ENCODE measurements at places on chromosomes 6 and 20.

- no peak for DNase-seq
Observed at GRCh38 chr20:62702895-62703852, 5.5 kb upstream of the NTSR1 start.

DNA sequence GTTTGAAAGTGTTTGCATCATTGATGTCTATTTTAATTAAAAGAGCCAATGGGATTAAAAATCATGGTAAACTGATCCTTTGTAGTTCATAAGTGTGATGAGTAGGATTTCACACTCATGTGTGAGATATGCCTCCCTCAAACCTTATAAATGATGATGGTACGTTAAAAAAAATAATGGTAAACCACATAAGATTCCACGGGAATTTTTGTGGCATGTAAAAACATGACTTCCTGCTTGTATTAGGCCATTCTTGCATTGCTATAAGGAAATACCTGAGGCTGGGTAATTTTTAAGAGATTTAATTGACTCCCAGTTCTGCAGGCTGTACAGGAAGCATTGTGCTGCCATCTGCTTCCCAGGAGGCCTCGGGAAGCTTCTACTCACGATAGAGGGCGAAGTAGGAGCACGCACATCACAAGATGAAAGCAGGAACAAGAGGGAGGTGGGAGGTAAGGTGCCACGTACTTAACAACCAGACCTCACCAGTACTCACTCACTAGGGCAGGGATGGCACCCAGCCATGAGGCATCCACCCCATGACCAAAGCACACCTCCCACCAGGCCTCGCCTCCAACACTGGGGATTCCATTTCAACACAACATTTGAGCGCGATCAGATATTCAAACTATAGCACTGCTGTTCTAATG, 187.6 kb upstream of the QKI start:
- DNase-seq, result no peak

DNA sequence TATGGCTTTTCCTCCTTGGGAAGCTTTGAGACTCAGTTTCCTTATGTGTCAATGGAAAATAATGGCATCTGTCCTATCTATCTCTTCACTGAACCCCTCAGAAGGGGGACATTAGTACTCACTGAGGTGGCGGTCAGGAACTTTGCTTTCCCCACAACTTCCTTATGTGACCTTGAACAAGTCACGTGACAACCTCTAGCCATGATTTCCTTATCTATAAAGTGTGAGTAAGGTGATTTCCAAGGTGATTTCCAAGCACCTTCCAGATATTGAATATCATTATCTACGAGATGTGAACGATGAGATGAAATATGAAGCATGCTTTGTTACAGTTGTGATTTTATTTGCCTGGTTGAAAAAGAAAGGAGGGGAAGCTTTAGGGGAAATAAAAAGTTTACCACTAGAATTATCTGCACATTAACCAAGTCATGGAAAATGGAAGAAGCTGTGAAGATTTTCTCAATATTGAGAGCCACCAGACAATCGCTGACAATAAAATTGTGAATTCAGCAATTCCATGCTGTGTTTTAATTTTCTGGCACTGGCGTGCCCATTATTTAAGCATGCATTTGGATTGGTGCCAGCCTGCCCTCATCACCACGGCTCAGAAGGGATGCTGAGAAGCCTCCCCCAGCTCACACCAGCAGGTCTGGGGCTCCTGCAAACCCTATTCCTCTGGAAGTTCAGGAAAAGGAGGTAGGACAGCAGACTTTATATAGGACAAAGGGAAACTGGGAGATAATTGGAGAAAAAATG, 255.3 kb downstream of the CD83 start:
- no peak for DNase-seq

- no peak for DNase-seq
Observed at GRCh38 chr6:88494401-88495140, 328.4 kb upstream of the CNR1 start.

- DNase-seq, result no peak
Observed at GRCh38 chr6:163173741-163174140, 240.8 kb upstream of the QKI start.

DNA sequence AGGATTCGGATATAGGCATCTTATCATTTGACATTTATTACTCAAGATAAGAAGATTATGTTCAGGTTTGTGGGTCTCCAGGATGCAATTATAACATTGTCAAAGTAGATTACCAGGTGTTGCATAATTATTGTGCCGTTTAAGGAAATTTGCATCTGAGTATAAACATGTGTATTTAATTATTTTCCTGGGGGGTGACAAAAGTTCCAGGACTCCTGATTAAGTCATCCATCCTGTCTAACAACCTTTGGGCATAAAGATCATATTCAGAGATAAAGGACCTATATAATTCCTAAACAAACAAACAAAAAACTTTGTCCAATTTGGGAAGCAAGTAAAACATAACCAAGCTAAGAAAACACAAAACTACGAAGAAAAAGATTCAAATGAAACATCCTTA, 3.3 kb upstream of the PPP1R14C start:
- no peak for DNase-seq

- peak; percentile 30 for DNase-seq
Observed at GRCh38 chr6:69894578-69895347, 28.4 kb downstream of the COL19A1 start.

DNA sequence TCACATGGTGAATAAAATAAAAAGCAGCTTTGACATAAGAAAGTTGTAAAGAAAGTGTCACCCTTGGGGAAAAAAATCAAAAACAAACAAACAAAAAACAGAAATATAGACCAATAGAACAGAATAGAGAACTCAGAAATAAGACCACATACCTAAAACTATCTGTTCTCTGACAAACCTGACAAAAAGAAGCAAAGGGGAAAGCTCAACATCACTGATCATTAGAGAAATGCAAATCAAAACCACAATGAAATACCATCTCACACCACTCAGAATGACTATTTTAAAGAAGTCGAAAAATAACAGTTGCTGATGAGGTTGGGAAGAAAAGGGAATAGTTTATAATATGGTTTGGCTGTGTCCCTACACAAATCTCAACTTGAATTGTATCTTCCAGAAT, 159.1 kb downstream of the TINAG start:
- DNase-seq, result no peak

- DNase-seq, result no peak
Observed at GRCh38 chr6:53189554-53189953, 40.9 kb upstream of the GCM1 start.

- DNase-seq, result no peak
Observed at GRCh38 chr6:9332241-9332780, 897.0 kb upstream of the SLC35B3 start.

GRCh38 chr6:16690608-16691142, 70.6 kb downstream of the ATXN1 start:
- DNase-seq, result no peak

DNA sequence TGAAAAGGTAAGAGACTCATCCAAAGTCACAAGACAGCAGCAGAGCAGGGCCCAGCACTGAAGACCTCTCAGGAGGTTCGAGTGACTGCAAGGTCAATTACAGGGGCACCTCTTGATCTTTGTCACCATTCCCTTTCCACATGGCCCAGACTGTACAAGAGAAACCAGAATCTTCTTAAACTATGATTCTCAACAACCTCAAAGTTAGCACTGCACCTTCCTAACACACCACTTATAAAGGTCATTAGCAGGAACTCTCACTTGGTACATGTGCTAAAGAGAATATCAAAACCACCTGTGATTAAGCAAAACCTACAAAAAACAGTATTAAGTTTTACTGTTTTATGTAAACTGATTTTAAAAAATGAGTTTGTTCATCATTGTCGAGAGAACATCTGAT, 70.2 kb downstream of the DTNBP1 start:
- DNase-seq, result no peak

DNA sequence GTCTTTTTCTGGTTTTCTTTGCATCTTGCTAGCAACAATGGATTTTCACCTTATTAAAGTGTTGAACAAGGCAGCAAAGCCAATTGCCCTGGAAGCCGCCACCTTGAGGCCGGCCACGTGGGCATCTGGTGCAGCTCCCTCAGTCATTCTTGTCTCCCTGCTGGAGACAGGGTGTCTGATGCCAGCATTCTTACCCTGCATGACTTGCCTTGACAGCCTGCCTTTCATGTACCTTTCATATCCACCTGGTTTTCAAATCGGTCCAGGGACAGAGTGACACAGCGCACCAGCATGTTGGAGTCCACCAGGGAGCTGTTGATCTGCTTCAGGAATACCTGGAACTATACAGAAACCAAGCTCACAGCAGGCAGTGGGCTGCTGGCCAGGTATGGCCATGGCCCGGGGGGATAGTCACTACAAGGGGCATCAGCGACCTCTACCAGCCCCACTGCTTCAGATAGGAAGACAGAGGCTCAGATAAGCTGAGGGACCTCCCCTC, 49.8 kb downstream of the MYH7B start:
- no peak for DNase-seq

- no peak for DNase-seq
Observed at GRCh38 chr6:41228096-41228495, at the start of gene TREML4. Gene TREML4 (plus strand): TSS chr6:41228349. CDS start chr6:41228428, 79 bp downstream.

DNA sequence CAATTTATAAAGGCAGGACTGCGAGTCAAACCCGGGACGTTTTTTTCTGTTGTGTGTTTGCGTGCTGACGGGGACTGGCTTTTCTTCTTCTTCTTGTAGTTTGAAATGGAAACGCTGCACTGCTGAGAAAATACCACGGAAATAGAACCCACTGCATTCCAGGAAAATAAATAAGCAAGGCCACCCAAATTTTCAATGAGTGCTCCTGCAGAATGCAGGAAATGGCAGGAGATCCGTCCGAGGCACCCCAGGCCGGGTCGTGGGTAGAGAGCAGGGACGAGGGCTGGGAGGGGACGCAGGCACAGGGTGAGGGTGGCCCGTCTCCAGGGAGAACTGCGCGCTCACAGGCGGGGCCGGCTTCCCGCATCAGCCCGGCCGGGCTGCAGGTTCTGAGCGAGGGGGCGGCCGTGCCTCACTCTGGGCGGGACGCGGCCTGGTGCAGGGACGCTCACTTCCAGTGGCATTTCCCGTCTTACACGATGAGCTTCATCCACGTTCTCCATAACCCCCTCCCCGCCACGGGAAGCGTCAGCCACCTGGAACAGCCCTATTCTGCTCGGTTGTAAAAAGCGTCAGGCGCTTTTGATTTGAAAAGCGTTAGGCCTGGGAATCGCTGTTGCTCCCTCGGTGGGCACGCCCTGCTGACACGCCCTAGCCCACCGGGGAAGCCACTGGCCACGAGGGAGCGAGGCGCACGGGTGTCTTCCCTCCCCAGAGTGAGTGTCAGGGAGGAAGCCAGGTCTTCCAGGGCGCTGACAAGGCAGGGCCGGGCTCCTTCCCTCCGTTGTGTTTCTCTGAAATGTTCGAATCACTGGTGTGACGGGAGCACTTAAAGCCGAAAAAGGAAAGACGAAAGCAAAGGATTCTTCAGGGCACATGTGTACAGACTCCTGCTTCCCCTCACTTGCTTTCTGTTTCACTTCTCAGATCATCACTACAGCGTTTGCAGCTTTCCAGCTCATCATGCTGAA, 17.9 kb upstream of the EXOC2 start:
- peak; percentile 67 for DNase-seq

DNA sequence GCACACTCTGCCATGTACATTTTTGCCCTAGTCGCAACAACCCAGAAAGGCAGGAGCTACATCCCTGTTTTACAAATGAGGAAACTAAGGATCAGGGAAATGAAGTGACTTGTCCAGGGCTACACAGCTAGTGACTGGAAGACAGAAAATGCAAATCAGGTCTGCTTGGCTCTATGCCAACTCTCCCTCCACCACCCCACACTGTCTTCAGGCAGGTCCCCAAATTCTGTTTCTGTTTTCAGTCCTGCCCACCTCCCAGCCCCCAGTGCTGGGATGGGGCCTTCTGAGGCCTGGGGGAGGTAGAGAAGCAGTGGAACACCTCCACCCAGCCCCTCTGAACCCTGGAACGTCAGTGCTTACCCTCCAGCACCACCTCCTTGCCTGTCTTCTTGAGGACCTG, 5.1 kb downstream of the SNTA1 start:
- DNase-seq, result no peak

GRCh38 chr6:76275746-76276145, 203.3 kb upstream of the IMPG1 start:
- DNase-seq, result no peak

DNA sequence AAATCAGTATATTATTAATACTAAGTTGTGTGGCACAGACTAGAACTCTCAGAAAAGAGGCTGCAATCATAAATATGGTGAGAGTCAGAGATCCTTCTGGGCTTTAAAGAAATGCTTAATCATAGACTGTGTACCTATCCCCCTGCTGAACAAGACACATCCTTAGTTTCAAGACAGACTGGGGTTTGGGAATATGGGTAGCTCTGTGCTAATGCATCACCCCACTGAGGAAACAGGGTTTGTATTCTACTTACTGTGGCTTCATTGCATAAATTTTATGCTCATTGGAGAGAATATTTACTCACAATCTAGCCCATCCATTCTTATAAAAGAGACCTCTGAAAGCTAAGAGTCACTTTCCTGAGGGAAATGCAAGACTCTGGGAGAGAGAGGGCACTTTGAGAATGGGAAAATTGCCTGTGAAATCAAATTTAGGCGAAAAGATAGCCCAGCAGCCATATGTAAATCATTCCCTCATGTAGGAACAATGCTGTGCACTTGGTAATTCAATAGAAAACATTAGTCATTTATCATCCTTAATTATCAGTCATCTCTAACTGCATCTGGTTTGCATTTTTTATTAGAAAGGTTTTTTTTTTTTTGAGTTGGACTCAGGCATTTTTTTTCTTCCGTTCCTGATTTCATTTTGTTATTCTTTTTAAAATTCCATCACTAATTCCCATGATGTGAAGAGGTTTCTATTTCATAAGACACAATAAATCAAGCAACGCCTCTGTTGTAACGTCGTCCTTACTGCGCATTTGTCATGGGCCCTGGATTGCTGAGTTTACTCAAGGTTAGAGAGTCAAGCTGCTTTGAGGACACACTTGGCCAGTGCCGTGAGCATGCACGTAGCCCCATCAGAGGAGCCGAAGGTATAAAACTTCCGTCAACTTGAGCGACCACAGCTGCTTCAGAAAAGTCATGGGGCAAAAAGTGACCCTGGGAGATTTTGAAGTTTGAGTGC, 91.8 kb downstream of the TRMT11 start:
- DNase-seq, result no peak

DNA sequence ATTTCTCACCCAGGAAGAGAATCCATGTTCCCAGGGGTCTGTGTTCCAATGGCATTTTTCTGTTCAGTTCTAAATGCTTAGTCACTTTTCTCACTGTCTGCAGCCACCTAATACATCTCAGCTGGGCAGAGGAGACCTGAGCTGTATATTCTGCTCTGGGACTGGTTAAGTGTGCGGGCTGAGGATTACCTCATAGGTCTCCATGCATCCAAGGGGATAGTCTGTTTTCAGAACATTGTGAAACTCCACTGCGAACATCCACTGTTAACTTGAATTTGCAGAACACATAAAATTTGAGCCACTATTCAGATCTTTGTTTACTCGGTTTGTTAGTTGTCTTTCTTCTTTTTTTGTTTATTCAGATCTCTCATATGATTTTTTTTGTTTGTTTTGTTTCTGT, 947.1 kb downstream of the TFAP2A start:
- DNase-seq, result no peak

- no peak for DNase-seq
Observed at GRCh38 chr6:36200998-36201596, 4.6 kb downstream of the BRPF3 start.

DNA sequence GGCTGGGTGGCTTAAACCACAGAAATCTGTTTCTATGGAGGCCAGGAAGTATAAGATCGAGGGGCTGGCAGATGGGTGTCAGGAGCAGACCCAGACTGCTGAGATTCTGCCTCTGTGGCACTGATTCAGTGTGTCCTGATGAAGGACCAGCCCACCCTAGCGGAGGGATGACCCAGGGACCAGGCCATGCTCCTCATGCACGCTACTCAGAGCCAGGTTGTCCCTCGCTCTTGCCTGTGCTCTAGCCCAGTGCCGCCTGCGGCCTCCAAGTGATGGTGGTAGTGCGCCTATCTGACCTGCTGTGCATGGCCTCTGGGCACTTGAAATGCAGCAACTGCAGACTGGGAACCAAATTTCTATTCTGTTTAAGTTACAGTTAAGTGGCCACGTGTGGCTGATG, 13.1 kb upstream of the APMAP start:
- no peak for DNase-seq
